ENCODE measurements at places on chromosomes 7 and 10.
A peak's percentile ranks its signal among the peaks of the same experiment; 100 is the strongest.

GRCh38 chr7:10237306-10237705, 736.4 kb upstream of the PHF14 start:
- DNase-seq: peak; percentile 40

- no peak for DNase-seq
Observed at GRCh38 chr10:120945801-120946302, 94.7 kb downstream of the WDR11 start.

DNA sequence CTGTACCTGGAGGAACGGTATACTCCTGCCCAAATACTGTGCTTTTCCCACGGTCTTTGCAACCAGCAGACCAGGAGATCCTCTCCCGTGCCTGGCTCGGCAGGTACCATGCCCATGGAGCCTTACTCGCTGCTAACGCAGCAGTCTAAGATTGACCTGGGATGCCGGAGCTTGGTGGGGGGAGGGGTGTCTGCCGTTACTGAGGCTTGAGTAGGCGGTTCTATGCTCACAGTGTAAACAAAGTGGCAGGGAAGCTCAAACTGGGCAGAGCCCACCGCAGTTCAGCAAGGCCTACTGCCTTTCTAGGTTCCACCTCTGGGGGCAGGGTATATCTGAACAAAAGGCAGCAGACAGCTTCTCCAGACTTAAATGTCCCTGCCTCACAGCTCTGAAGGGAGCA, 22.7 kb downstream of the VPS41 start:
- DNase-seq: no peak

- no peak for DNase-seq
Observed at GRCh38 chr7:36984041-36984521, 259.8 kb upstream of the AOAH start.

DNA sequence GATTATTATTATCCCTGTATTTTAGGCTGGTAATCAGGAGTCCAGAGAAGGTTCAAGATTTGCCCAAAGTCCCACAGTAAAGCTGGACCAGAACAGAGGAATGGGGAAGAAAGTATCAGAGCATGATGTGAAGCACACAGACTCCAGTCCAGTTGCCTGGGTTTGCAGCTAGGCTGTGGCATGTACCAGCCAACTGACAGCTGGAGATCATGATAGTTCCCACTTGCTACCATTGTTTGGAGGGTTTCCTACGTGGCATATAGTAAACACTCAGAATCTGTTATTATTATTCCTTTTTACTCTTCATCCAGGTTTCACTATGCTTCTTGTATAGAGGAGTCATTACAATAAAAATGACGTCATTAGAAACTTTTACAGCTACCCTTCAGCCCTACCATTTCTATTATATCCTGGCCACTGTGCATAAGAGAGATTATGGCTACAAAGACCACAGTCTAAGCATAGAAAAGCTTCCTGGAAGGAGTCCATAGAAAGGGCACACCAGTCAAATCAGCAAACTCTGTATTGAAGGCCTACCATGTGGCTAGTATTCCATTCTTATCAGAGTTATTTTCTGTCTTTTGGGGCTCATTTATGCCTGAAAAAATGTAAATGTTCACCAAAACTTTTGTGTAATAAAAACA, 66.6 kb downstream of the MTPN start:
- no peak for DNase-seq

DNA sequence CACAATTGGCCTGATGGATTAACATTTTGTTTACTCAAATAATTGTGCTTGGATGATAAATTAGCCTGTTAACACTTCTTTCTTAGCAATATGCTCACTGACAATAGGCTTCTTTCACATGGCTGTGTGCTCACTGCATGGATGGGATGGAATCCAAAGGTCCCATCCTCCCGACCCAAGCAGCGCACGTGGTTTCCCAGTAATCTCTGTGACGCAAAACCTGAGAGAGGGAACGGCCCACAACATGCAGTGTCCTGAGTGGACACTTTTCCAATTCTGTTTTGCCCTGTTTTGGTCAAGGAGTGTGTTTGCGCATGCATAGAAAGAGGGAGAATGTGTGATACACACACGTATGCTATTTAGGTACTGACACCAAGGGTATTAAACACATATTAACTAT, 42.1 kb upstream of the RASGEF1A start:
- DNase-seq: no peak

DNA sequence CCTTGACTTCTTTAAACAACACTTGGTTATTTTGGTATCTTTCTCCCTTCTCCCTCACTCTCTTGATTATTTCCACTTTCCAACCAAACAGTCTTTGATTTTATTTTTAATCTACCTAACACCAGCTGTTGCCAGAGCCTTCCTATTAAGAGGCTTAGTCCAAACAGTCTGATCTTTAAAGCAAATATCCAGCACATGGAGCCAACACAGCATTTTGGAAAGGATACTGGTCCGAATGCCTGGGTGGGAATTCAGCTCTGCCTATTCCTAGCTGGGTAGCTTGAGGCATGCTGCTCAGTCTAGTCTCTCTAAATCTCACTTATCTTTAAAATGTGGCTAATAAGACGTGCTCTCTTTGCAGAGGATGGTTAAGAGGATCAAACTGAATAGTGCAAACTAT, 129.3 kb downstream of the NRCAM start:
- no peak for DNase-seq

DNA sequence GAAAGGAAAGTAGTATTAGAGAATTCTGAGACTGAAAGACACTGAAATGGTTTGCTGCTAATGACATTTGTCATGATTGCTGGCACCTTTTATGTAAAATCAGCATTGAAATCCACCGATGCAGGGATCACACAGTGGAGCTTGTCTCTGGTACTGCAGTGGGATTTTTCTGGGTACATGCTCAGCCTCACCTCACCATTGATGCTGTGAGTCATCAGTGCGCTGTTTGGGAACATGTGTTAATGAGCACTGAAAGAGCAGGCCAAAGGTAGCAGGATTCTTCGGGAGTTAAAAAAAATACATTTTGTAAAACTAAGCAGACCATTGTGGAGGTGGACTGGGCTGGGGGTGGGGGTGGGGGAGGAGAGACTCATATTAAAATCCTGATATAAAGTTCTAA, 174.9 kb downstream of the CREB5 start:
- no peak for DNase-seq

- no peak for DNase-seq
Observed at GRCh38 chr10:86265895-86266259, 100.7 kb downstream of the GRID1 start.

DNA sequence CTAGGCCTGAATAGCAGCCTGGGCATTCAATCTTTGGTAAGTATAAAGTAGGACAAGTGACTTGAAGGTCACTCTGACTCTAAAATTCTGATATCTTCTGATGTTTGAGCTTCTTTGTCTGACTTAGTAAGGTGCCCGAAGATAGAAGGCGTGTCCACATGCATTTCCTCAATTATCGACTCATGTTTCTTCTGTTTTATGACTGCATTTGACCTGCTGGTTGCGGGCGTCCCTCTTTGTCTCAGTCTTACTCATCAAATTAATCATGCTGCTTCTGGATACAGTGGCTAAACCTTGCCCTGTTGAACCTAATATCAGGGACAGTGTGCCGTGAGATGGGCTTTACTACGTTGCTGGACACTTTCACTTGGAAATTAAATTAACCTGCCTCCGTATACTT, 534.1 kb downstream of the SDK1 start:
- DNase-seq: no peak

DNA sequence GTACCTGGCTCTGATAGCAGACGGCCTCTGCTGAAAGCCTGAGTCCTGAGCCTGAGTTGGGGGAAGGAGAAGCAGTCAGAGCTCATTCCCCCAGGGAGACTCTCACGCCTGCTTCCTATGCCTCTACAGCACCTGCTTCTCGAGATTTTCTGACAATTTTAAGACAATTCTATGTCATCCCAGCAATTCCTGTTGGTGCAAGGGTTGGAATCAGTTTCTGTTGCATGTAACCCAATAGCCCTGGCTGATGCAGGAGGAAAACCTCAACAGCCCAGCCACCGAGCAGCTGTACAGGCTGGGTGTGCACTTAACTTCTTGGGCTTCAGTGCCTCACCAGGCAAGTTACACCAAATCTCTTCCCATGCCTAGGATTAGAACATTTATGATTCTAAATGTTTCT, 134.7 kb downstream of the GLI3 start:
- no peak for DNase-seq

- DNase-seq: no peak
Observed at GRCh38 chr7:23893942-23894891, 184.2 kb downstream of the STK31 start.

- no peak for DNase-seq
Observed at GRCh38 chr10:127578259-127578960, 29.3 kb downstream of the NPS start.

DNA sequence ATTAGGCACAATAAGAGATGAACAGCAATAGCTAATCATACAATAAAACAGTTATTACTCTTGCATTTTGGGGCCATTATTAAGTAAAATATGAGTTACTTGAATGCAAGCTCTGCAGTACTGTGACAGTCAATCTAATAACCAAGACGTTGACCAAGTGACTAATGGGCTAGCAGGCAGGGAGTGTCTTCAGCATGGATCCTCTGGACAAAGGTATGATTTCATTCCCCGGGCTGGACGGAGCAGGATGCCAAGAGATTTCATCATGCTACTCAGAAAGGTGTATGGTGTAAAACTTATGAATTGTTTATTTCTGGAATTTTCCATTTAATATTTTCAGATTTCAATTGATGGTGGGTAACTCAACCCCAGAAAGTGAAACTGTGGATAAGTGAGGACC, 80.9 kb downstream of the SHH start:
- DNase-seq: no peak

DNA sequence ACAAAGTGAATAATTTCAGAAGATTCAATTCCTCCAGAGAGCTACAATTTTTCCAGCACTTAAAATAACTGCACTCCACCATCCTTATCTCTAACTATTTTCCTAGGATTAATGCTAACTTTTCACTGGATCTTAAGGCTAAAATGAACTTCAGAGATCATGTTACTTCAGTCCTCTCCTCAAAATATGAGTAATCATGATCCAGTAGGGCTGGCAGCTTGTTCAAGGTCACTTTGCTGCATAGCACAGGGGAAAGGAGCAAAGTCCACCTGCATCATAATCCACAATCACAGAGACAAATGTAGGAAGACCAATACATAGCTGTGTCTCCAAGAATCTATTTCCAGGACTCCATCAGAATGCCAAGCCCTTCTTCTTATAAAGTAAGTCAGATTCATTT, 150.3 kb downstream of the LRRTM3 start:
- DNase-seq: no peak

GRCh38 chr7:76051840-76052239, 3.9 kb downstream of the MDH2 start:
- no peak for DNase-seq

GRCh38 chr10:80996615-80997193, 459.0 kb downstream of the SH2D4B start:
- no peak for DNase-seq
